GOT3 (cell line): ENCODE measurements at places on chromosomes 12 and 14.

DNA sequence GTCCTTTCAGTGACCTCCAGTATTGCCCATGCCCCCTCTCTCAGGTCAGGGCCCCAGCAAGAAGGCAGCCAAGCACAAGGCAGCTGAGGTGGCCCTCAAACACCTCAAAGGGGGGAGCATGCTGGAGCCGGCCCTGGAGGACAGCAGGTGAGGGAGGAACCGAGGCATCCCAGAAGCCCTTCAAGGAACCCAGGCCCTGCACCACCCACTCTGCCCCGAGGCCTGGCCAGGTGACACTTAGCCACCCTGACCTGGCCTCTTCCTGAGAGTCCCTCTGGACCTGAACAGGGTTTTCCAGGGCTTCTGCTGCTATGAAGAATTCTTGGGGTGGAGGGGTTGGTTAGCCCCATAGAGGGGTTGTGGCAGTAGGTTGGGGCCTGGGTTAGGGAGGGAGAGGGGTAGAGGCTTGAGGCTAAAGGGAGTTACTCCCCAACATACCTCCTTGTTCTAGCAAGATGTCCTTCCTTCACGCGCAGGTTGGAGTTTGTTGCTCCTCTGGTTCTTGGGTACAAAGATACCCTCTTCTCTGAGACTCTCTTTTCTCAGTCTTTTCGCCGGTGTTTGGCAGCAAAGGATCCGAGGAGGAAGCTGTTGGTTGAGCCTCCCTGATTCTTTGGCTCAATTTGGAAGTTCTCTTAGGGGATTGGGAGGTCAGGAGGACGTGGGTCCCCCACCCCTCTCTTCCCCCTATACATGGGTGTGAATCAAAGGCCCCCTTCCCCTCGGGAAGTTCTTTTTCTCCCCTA, 2.1 kb downstream of the TARBP2 start:
- DNase-seq: no peak

DNA sequence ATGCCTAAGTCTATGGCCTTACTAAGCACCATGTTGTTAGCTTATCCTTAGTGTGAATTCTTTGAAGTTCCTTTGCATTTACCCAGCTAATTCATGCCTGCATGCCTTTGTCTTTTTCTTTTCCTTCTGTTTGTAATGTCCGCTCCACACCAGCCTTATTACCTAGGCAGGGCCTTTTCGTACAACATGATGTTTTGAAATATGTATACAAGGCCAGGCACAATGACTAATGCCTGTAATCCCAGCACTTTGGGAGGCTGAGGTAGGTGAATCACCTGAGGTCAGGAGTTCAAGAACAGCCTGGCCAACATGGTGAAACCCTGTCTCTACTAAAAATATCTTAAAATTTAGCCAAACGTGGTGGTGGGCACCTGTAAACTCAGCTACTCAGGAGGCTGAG, 1636.5 kb upstream of the SEL1L start:
- no peak for DNase-seq

DNA sequence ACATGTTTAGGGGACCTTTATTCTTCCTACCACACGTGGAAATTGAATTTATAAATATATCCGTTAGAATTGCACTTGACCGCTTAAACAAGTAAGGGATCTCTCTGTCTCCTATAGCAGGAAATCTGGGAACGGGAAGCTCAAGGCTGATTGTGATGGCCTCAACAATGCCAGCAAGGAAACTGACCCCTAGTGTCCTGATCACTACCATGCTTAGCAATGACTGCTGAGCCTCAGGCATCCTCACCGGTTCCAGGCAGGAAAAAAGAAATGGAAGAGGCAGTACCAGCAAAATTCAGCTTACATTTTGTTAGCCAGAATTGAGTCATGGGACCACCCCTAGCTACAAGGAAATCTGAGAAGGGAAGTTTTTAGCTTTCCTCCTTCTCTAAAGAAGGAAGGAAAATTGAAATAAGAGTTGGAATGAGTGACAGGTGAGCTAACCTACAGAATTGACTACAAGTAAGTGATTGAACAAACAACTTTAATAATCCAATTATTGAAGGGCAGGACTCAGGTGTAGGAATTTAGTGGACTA, 43.9 kb upstream of the AMN1 start:
- DNase-seq: no peak

DNA sequence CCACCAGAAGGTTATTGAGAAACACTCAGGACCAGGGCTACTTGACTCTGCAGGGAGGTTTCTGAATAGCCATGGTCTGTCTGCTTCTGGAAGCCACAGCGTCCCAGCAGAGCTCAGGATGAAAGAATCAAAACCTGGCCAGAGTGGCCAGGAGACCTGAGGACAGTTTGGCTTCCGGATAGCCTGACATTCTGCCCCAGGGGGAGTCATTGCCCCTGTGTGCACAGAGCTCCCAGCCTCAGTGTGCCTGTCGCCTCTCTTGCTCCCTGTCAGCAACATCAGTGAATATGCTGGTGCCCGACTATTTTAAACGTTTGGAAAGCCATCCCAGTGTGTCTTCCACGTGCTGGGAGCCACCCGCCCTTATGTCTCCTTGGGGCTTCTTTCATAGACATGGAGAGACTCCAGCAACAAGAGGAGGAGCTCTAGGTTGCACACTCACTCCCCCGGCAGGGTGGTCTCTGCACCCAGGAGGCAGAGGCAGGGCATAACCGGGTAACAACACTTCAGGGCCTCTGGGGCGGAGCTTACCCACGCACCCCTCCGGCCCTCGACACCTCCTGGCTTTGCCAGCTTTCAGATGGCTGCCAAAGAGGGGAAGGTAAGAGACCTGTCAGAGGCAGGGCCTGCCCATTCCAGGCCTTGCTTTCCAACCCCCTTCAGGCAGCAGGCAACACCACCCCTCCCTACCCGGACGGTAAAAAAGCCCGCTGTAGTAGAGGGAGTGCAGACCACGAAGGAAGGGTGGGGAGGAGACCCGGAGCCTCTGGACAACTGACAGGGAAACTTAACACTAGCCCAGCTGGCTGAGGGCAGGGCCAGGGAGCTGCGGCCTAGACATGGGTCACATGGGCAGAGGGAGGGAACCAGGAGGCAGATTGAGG, 19.0 kb upstream of the SLC6A12 start:
- DNase-seq: no peak

- no peak for DNase-seq
These were observed 183.0 kb downstream of the CALM1 start for GRCh38 chr14:90579816-90580215.

DNA sequence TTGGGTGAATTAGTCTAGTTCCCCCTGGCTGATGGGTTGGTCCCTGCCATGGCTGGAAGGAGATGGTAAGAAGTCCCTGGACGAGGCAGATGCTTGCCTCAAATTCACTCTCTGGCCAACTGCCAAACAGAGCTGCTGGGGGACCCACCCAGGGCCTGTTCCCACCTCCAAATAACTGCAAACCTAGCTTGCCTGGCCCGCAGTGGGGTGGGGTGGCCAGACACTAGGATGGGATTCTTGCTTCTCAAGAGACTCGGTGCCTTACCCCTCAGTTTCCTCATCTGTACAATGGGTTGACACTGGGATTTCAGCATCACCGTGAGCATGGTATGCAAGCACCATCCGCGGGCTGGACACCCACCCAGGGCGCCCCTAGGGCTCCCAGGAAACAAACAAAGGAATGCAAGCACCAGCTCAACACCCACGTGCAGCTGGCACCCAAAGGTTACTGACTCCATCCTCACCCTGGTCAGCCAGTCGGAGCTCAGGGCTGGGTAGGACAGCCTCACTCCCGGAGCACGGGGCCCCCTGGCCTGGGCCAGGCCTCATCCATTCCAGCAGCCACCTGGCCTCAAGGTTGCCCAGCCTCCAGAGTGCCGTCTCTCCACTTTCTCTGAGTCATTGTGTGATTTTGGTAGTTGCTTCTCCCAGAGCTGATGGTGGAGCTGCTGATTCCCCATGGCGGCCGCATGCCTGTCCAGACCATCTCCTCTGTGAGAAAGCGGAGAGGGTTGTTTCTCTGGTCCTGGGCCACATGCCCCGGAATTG, 205.2 kb upstream of the RTL1 start:
- no peak for DNase-seq

DNA sequence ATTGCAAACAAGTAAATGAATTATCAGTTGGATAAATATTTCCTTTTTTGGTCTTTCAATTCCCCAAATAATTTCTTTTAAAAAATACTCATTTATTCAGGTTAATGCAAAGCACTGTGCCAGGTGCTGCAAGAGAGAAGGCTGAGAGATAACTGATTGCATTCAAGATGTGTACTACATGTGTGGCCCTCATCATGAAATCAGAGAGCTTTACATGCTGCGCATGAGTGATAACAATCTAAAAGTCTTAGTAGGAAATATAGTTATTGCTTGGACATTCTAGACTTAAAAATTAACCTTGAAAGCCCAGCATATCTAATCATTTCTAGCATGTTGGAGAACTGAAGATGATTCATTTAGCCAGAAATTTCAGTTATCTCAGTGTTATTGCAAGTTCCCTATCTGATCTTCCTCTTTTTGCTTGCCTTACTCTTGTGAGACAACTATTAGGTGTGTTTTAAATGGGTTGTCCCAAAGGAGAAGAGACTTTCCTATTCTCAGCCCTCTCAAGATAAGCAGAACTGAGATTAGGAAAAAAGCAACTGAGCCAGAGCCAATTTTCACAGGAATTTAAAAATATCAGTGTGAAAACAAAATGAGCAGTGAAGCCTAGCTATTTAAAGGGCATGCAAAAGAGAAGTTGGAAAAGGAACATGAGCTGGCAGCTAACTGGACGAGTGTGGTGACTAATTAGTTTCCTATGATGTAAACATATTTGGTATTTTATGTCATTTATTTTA, 60.9 kb downstream of the PLEKHA5 start:
- no peak for DNase-seq

- DNase-seq: no peak
These were observed 71.6 kb downstream of the TMEM132C start for GRCh38 chr12:128338386-128339125.

- no peak for DNase-seq
These were observed 7.3 kb downstream of the IL31 start for GRCh38 chr12:122166422-122167349.

DNA sequence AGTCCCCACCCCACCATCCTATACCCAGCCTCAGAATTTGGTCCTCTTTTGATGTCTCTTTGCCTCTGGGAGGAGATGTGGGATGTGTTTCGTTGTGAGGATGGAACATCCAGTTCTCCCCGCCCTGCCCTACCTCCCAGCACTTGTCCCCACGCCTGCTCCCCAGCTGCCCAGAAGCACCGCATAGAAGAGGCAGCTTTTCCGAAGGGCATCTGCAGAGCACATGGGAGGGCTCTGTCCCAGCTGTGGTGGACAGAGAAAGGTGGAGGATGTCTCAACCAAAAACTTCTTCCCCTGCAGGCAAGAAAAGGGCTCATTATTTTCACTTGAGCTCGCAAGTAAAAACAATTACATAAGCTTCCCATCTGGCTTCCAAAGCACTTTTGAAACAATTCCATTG, 302.6 kb downstream of the PCNX1 start:
- no peak for DNase-seq

DNA sequence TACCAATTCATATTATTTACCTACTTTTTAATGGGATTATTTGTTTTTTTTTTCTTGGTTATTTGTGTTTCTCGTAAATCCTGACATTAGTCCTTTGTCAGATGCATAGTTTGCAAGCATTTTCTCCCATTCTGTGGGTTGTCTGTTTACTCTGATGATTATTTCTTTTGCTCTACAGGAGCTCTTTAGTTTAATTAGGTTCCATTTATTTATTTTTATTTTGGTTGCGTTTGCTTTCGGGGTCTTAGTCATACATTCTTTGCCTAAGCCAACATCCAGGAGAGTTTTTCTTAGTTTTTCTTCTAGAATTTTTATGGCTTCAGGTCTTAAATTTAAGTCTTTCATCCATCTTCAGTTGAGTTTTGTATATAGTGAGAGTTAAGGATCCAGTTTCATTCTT, 289.9 kb downstream of the AKAP6 start:
- no peak for DNase-seq

GRCh38 chr14:63046339-63047268, 1.3 kb upstream of the KCNH5 start:
- DNase-seq: no peak

DNA sequence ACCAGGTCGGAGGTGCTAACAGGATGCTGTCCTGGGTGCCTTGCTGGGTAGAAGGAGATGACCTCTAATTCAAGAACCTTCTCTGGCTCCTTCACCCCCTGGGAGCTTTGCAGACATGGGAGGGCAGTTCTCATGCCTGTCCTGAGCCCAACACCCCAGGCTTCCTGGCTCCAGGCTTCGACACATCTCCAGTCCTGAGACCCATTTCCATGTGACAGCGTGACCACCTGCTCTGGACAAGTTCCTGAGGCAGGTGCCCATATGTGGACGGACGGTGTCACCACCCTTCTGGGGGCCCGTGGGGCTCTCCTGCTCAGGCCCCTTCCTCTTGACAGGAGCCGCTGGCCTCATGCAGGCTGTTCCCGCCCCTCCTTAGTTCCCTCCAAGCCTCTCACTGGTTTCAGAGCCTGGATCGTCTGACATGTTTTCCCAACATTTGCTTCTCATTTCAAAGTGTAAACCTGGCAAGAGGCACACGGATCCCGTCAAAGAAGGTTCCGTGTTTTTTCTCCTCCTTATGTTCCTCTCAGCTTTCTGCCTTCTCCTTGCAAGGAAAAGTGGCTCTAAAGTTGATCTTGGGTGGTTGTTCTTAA, 291.9 kb upstream of the RTL1 start:
- DNase-seq: no peak

- no peak for DNase-seq
These were observed 29.1 kb downstream of the RECQL start for GRCh38 chr12:21472197-21472823.

DNA sequence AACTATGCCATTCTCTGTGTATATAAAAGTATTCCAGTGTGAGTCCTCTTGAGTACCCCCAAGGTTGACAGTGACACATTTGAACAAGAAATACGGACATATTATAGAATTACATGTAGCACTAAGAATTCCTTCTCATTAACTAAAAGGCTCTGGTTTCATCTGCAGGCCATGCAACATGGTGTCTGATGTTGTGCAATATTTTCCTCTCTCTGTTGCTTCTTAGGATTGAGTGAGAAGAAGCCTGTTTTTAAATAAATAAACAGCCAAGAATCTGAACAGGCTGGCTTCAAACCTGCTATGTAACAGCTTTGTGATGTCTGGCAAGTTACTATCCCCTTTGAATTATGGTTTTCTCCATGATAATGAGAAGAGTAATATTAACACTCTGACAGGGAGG, 22.2 kb upstream of the CCER1 start:
- no peak for DNase-seq

DNA sequence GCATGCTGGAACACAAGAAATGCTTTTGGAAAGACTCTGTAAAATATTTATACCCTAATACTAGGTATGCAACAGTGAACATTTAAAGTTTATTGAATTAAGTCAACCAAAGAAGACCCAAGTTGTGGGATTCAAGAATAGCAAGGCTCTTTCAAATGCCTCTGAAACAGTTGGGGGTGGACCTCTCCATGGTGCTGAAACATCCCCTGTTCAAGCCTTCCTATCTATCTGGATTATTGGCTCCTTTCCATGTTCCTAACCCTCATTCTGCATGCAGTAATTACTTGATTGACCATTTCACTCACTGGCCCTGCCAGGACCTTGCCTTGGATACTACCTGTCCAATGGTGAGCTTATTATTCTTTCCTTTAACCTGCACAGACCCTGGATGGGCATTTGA, 349.7 kb downstream of the NRXN3 start:
- DNase-seq: no peak
